ENCODE measurements at places on chromosomes 12 and 14. TPM values are rescaled to one million over a fixed set of nuclear protein-coding genes. Genes with fewer than 3 reads are reported as not detected.

Gene NINJ2
- polyA plus RNA-seq: 1.5 TPM

DNA sequence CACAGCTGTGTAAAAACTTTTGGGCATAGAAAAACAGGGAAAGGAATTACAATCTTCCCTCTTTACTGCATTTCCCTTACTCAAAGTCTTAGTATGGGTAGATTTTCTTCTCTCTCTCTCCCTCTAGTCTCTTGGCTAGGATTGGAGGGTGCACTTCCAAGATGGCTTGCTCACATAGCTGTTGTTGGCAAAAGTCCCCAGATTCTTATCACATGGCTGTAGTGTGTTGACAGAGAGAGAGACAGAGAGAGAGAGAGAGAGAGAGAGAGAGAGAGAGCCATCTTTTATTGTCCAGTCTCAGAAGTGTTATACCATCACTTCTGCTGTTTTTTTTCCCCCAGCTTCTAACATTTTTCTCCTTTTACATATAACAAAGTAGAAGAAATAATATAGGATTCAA, 6.3 kb upstream of the OR4E2 start:
- DNase-seq: no peak

Gene LRTM2
- 0.41 TPM for polyA plus RNA-seq

DNA sequence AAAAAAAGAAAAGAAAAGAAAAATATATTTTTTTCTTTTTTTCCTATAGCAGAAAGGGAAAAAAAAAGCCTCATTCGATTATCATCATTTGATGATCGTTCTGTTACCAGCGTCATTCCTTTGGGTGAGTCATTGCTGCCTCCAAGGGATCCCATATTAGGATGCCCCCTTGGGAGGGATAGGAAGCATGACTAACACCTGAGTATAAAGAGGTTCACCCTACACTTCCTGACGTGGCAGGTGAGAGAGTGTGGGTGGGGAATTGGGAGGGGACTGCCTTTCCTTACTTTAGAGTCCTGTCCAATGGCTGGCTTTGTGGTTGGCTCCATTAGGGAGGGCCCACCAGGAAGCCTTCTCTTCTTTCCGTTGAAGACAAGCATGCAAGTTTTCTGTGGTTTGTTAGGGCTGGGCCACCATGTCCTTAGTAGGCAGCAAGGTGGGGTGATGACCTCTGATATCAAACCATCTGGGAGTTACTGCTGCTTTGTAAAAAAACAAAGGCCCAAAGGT, 56.1 kb upstream of the FUT8 start:
- no peak for DNase-seq

GRCh38 chr14:100673085-100673806, 53.4 kb upstream of the DLK1 start:
- DNase-seq: no peak

DNA sequence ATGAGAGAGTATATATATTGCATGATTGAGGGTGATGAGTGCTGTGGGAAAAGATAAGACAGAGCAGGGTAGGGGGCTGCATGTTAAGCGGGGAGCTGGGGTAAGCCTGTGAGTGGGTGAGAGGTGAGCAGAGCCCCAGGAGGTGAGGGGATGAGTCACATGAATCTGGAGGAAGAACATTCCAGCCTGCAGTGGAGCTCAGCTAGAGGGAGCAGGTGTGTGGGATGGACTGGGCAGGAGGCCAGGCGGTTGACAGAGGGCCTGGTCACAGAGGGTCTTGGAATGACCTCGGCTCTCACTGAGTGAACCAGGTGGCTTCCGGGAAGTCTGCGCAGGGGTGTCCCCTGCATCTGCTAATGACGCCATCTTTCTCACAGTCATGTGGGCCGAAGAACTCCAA, 44.4 kb downstream of the GIT2 start:
- DNase-seq: no peak

GRCh38 chr14:67413806-67414769, 2.1 kb upstream of the PLEK2 start:
- DNase-seq: no peak

Gene ZNF705A
- polyA plus RNA-seq: 0.11 TPM

Gene INHBC
- polyA plus RNA-seq: 0.20 TPM

Data from left renal cortex interstitium (tissue), 4 donors.